ENCODE measurements at places on chromosomes 2 and 18.

GRCh38 chr2:216659276-216659675 lies 26.1 kb downstream of the IGFBP2 start:
- DNase-seq, result no peak

- peak; percentile 18 for DNase-seq
Observed at GRCh38 chr2:127422559-127423477, 4.6 kb downstream of the PROC start.

GRCh38 chr2:143259368-143259958 lies 130.2 kb downstream of the ARHGAP15 start:
- DNase-seq, result peak; percentile 56

DNA sequence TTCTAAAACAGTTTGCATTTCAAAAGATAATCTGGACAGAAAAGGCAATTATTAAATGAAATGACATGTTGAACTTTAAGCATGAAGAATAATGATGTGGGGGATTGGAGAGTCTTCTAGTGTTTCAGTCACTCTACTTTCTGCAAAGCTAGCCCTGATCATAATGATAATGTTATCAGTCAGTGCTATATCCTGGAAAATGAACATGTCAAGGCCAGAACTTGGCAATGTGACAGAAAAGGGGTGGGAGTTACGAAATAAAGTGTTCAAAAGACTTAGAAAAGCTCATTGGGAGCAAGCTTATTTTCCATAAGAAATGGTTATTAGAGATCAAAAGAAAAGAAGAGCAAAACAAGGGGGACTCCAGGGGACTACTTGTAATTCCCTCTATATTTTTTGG lies 288.5 kb upstream of the SLC8A1 start:
- no peak for DNase-seq

DNA sequence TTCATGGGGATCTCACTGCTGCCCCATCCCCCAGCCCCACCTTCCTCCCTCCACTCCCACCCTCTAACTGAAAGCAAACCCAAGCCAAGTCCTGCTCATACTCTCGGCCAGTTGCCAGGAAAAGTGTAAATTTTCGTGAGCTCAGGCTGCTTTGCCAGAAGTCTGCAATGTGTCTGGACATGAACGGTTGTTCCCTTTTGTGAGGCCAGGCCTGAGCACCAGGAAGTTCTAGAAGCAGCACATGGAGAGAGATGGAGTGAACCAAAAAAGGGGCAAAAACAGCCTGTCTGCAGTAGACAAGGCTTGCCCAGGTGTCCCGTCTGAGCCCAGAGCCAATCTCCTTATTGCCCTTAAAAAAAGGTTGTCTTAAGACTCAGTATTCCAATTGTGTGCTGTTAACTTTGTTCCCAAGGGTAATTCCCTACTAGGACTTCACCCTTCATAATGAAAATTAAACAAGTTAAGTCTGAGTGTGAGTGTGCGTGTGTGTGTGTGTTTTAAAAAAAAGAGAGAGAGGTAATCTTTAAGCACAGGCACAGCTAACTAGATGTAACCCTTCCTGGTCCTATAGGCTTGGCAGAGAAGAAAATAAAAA lies 247.1 kb downstream of the BCL11A start:
- DNase-seq, result no peak

GRCh38 chr2:129711816-129712675 lies 267.4 kb upstream of the RAB6C start:
- no peak for DNase-seq

Measured in RPMI7951 (cell line).